Activated CD4-positive, CD25-positive, alpha-beta regulatory T cell treated with anti-CD3 and anti-CD28 coated beads, Interleukin-2, amount 50 U/mL, for 72 hours (primary cell): ENCODE measurements at places on chromosomes 2 and 18.

DNA sequence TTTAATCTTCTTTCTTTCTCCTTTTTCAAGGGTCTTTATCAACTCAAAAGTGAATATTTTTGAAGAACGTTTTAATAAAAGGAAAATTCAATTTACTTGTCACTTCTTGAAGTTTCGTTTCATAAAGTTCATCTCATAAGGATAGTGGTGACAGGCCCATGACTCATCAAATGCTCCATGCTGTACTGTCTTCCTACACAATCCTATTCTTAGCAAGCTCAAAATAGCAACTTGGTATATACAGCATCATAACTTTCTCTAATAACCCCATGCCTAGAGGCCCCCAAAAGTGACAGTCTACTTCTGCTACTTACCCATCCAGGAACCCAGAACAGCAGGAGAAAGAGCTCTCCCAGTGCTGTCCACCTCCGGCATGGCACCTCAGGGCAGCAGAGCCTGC is 7.7 kb downstream of the FBXO15 start:
- no peak for DNase-seq

DNA sequence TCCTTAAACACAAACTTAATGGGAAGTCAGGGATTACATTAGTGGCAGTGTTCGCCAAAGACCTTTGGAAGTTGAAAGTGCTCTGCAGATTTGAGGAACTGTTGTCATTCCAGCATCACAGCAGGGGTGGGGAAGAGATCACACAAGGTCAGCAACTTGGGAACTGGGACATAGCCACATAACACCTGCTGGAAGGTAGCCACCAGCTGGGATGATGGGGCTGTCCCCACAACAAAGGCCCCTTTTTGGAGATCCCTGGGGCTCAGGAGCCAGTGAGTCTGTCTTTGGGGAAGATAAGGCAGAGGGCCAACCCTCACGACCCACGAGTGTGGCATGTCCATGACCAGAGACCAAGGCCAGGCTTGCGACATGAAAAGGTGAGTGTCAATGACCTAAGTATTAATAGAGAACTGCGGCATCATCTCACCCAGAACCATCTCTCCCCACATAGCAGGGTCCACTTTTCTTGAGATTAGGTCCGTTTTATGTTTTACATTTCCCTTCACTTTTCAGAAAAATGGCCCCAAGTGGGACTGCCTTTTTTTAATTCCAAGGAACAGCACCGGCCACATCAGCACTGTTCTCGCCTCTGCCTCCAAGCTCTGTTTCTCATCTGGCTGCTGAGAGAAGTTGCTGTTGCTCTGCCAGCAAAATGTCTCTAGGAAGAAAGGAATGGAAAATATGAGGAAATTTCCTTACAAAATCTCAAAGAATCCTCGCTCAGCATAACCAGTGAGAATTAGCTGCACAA is 106.9 kb downstream of the GFPT1 start:
- no peak for DNase-seq

GRCh38 chr2:65536596-65536995 is 104.2 kb upstream of the SPRED2 start:
- no peak for DNase-seq

DNA sequence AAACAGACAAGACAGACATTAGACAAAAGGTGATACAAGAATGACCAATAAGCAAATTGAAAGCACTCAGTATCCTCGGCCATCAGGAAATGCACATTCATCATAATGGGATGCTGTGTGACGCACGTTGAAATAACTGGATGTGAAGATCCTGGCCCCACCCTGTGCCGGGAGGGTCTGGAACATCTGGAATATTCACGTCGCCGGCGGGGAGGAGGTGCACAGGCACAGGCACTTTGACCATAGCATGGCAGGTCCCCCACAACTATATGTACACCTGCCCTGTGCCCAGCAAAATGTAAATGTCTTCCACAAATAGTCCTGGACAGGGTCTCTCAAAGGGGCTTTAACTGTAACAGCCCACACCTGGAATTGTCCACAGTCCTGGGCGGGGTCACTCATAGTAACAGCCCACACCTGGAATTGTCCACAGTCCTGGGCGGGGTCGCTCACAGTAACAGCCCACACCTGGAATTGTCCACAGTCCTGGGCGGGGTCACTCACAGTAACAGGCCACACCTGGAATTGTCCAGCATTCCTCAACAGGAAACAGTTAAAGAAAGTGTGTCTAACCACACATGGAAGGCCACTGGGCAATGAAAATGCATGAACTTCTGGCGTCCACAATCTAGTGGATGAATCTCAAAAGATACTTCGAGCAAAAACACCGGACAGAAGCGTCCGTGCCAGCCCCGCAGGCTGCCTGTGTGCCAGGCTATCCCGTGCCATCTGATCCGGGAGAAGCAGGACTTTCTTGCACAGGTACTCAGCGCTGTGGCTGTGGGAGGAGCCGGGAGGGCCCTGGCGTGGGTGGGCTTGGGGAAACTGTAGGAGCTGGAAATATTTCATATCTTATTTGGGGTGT is 113.4 kb downstream of the RTP5 start:
- no peak for DNase-seq

- DNase-seq: no peak
Observed at GRCh38 chr2:232369126-232369951, 9.2 kb upstream of the ALPP start.
